NCI-H524 (cell line): ENCODE measurements at places on chromosomes 6 and 20.
A peak's percentile ranks its signal among the peaks of the same experiment; 100 is the strongest.

- no peak for DNase-seq
These were observed 209.5 kb downstream of the KIF16B start for GRCh38 chr20:16363506-16364319.

- no peak for DNase-seq
These were observed 21.7 kb downstream of the GFOD1 start for GRCh38 chr6:13465734-13466133.

- no peak for DNase-seq
These were observed 27.1 kb downstream of the SMOC2 start for GRCh38 chr6:168468045-168468444.

- peak; percentile 22 for DNase-seq
These were observed 31.8 kb upstream of the PTPN1 start for GRCh38 chr20:50478162-50478990.

- DNase-seq = no peak
These were observed 222.6 kb downstream of the ZMYND8 start for GRCh38 chr20:47133809-47134456.

DNA sequence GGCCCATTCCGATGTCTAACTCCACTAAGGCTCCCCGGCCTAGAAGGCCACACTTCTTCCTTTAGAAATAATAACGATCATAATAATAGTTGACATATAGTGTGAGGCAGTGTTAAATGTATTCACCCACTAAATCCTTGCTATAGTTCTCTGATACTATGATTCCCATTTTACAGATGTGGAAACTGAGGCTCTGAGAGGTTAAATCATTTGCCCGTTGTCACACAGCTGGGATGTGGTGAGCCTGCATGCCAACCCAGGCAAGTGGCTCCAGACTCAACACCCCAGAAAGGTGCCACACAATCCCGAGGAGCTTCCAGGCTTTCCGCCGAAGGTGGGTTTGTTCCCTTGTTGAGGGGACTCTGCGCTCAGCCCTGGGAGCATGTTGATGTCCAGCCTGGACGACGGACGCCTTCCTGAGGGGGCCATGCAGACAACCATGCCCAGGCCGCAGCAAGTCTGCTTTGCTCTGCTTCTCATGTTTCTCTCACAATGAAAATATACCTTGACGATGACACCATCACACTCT is 104.6 kb upstream of the CDYL start:
- no peak for DNase-seq
